ENCODE measurements at places on chromosomes 11 and 22.

- DNase-seq, result no peak
Measured at GRCh38 chr11:27395556-27396258, 32.7 kb upstream of the CCDC34 start.

GRCh38 chr22:22060200-22061084, 77.9 kb upstream of the TOP3B start:
- peak; percentile 28 for DNase-seq

- no peak for DNase-seq
Measured at GRCh38 chr11:4025967-4026324, 68.7 kb upstream of the RRM1 start.

GRCh38 chr11:86291466-86292262, 10.4 kb upstream of the HIKESHI start:
- peak; percentile 70 for DNase-seq

- no peak for DNase-seq
Measured at GRCh38 chr22:48084041-48084728, 1321.7 kb downstream of the TBC1D22A start.

- DNase-seq, result no peak
Measured at GRCh38 chr22:35140879-35141745, 75.2 kb downstream of the ISX start.

GRCh38 chr11:16177688-16178087, 178.7 kb downstream of the SOX6 start:
- DNase-seq, result no peak

GRCh38 chr22:46088541-46089311, 61.6 kb upstream of the PPARA start:
- DNase-seq, result no peak

DNA sequence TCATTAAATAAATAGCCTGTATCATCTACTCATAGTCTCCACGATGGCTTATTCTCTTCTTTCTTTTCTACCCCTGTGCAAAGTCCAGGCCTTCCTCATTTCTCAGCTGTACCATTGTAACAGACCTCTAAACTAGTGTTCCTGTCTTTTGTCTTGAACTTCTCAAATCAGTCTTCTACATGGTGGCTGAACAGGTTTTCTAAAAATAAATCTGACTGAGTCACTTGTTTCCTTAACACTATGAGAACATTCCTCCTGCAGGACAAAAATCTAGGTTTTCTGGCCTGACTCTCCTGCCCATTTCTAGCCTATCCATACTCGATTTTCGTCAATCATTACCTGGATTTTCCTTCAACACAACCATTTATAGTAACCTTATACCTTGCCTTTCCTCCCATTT, 1080.8 kb upstream of the TENM4 start:
- DNase-seq, result no peak

DNA sequence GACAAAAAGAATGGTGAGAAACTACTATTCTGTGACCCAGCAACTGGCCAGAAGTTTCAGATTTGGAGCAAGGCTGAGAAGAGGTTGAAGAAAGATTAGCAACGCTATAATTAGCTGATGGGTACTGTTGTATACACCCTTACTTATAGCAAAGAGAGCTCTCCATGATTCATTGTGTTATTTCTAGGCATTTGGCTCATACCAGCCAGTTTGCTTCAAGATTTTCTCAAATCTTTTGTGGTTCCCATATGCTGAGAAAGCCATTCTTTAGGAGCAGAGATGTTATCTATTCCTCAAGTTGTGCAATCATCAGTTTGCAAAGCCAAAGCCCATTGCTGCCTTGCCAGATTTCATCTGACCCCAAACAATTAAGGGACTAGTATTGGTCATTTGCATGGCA, 179.4 kb downstream of the ETS1 start:
- no peak for DNase-seq

- no peak for DNase-seq
Measured at GRCh38 chr11:24060125-24060524, 436.7 kb upstream of the LUZP2 start.

DNA sequence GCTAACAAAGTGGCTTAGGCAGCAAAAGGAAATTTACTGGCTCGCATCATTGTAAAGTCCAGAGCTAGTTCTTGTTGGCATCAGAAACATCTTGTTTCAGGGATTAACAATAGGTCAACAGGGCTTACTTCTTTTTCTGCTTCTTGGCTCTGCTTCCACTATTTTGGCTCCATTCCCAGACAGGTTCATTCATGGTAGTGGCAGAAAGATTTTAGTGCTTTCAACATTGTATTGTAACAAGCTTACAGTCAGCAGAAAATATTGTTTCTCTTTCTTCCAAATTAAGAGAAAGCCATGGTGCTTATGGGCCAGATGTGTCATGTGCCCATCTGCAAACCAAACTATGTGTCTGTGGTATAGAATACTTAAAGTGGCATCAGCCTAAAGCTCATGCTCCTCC, 315.6 kb downstream of the RAB38 start:
- DNase-seq, result no peak

- DNase-seq, result no peak
Measured at GRCh38 chr22:20001082-20001638, 15.5 kb downstream of the ARVCF start.

DNA sequence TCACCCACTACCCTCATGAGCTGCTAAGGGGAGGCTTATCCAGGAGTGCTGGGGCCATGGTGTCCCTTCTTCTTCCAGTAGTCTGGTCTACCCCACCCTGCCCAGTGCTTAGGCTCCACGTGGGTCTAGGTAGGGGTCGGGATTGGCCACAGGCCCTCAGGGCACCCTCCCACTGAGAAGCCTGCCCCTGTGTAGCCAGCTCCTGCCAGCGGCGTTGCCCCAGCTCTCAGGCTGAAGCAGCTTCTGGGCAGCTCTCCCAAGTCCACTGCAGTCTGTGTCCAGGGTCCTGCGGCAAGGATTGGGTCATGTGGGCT, 24.0 kb upstream of the RIC3 start:
- no peak for DNase-seq

GRCh38 chr11:67174311-67174710, 55.2 kb downstream of the KDM2A start:
- no peak for DNase-seq

DNA sequence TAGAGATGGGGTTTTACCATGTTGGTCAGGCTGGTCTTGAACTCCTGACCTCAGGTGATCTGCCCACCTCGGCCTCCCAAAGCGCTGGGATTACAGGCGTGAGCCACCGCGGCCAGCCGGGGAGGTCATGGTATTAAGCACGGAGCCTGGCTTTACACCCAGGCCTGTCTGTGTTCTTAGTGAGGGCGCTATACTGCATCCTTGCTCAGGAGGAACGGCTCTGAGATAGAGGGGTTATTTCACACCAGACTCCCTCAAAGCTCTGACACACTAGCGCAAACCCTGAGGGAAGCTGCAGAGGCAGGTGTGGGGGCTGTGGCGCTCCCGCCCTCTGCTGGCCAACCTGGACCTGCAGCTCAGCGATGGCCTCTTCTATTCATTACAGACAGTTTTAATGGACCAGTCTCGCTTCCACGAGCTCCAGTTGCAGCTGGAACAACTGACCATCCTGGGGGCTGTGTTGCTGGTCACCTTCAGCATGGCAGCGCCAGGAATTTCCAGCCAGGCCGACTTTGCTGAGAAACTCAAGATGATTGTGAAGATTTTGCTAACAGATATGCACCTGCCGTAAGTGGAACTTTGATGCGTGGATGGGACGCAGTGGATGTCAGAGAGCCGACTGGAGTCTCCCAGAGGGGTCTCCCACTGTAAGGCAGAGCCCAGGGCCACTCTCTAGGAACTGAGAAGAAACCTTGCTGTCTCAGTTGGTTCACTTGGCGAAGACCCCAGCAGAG, 26.2 kb downstream of the TCP11L1 start:
- DNase-seq, result peak; percentile 71

DNA sequence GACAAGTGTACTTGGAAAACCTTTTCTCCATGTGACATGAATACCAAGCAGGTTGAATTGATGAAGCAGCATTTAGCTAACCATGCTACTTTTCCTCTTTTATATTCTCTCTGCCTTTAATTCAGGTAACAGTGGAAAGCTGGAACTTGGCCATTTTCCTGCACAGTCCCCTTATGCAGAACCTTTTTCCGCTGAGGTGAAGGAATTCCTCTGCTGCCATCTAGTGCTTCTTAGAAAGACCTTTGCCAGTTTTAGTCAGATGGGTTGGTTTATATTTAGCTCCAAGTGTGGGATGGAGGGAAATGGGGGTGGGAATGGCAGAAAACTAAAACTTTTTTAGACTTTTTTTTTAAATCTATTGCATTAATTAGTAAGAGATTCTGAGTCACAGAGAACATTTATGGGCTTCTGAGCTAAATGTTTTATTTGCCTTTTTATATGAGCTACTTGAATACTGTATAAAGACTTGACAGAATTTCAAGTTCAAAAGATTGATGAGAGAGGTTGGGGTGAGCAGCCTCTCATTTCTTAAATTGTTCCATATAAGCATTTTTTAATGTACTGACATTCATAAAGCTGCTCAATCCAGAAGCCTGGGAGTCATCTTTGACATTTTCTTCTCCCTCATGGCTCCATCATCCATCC, 153.9 kb upstream of the ZC3H12C start:
- no peak for DNase-seq

- peak; percentile 17 for DNase-seq
Measured at GRCh38 chr11:86214710-86215109, 29.8 kb upstream of the EED start.

DNA sequence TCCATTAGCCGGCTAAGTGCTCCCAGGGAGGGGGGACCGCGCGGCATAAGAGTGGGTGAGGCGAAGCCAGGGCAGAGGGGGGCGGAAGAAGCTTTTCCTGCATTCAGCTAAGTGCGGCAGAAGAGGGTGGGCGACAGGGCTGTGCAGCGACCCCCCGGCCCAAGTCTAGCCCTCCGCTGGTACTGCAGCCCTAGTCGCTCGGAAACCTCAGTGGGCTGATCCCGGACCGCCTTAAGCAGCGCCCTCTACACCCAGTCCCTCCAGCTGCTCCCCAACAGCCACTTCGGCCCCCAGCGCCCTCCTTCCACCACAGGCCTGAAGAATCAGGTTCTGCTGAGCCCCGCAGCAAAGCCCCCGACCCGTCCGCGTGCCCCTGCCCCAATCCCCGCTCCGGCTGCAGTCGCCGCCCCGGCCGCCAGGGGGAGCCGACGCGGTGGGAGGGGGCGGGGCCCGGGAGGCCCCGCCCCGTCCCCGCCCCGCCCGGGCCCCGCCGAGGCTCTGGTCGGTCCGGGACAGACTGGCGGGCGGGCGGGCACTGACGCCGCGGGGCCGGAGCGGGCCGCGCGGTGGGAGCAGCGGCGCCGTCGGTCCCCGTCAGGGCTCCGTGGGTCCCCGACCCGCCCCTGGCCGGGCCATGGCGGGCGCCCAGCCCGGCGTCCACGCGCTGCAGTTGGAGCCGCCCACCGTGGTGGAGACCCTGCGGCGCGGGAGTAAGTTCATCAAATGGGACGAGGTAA, at the start of gene PLCB3:
Gene PLCB3, plus strand, starts transcription at position 515 of the 737 bp plus-strand sequence. Its CDS starts 120 bp downstream, at position 635.
- peak; percentile 70 for DNase-seq

DNA sequence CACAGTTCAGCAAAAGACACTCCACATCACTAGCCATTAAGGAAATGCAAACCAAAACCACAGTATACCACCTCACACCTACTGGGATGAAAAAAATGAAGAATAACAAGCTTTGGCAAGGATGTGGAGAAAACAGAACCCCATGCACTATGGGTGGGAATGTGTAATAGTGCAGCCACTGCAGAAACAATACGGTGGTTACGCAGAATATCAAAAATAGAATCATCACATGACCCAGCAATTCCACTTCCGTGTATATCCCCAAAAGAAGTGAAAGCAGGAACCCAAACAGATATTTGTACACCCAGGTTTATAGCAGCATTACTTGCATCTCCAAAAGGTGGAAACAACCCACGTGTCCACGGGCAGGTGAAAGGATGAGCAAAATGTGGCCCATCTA, 20.8 kb downstream of the CARS1 start:
- no peak for DNase-seq

DNA sequence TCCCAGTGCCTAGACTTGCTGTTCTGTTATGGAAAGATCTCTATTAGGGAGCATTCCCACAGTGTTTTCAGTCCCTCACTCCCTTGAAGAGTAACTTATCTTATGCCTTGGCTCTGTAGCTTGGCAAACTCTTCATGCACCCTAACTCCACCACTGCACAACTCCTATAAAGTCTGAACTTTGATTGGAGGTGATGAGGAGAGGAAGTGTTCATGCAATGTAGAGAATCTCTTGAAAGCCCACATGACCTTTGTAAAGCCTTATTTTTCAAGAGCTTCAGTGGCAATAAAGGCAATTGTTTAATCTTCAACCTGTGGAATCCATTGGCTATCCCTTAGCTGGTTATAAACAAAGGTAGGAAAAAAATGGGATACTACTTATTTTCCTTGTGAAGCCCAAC, 176.2 kb downstream of the ETS1 start:
- DNase-seq, result no peak

DNA sequence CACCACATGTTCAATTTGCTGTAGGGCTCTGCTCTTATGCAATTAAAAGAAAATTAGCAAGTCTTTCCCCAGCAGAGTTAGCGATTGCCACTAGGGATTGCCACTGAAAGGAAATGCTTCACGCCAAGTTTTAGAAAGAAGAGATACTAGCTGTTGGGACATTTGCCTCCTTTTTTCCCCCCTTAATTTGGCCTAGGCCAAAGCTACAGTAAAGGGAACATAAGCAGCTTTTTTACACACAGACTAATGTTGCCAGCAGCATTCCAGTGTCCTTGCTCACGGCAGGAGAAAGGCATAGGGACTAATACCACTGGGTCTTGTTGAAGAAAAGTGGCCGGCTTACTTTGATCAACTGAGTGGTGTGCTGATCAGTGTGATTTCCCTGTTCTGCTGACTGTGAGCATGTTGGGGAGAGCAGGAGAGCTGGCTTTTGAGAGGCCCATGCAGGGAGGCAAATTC, 71.2 kb downstream of the PHF21A start:
- no peak for DNase-seq

GRCh38 chr11:72738199-72739141, 13.7 kb downstream of the ARAP1 start:
- DNase-seq, result no peak

GRCh38 chr11:71059662-71060061, 192.7 kb downstream of the SHANK2 start:
- no peak for DNase-seq

- no peak for DNase-seq
Measured at GRCh38 chr11:40998920-40999319, 460.5 kb downstream of the LRRC4C start.

GRCh38 chr22:44597616-44598015, 99.6 kb upstream of the RTL6 start:
- DNase-seq, result no peak

GRCh38 chr11:34940026-34940677, 23.7 kb downstream of the PDHX start:
- no peak for DNase-seq

- DNase-seq, result no peak
Measured at GRCh38 chr11:71420455-71421241, 27.5 kb downstream of the DHCR7 start.

DNA sequence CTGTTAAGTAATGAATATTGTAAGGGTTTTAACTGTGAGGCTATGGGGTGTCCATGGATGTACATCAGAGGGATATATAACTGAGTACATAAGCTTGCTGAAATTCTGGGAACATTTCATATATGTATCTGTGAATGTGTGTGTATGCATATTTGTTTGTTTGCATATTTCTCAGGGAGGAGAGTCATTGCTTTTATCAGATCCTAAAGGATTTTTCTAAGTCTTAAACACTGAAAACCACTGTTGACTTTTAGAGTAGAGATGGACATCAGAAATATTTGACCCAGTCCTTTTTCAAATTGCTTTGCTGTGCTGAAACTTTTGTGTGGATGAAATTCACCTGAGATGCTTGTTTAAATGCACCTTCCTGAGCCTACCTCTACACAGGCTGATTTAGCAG, 410.6 kb downstream of the METTL15 start:
- DNase-seq, result no peak

Measured in CD4-positive, alpha-beta T cell treated with Interleukin-17A for 1 hour (primary cell).